ENCODE measurements at places on chromosomes 13 and 19.

- no peak for DNase-seq
Measured at GRCh38 chr19:29485293-29485692, 40.5 kb upstream of the VSTM2B start.

DNA sequence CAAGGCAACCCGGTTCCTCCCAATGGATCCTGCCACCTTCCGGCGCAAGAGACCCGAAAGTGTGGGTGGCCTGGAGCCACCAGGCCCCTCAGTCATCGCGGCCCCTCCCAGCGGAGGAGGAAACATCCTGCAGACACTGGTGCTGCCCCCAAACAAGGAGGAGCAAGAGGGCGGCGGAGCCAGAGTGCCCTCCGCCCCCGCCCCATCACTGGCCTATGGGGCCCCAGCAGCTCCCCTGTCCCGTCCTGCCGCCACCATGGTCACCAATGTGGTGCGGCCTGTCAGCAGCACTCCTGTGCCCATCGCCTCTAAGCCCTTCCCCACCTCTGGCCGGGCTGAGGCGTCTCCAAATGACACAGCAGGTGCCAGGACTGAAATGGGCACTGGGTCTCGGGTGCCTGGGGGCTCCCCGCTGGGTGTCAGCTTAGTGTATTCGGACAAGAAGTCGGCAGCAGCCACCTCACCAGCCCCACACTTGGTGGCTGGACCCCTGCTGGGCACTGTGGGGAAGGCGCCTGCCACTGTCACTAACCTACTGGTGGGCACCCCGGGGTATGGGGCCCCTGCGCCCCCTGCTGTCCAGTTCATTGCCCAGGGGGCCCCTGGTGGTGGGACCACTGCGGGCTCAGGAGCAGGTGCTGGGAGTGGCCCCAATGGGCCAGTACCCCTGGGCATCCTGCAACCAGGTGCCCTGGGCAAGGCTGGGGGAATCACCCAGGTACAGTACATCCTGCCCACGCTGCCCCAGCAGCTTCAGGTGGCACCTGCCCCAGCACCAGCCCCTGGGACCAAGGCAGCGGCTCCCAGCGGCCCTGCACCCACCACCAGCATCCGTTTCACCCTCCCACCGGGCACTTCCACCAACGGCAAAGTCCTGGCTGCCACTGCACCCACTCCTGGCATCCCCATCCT is 11.2 kb upstream of the PRR19 start:
- DNase-seq, result peak; percentile 88

DNA sequence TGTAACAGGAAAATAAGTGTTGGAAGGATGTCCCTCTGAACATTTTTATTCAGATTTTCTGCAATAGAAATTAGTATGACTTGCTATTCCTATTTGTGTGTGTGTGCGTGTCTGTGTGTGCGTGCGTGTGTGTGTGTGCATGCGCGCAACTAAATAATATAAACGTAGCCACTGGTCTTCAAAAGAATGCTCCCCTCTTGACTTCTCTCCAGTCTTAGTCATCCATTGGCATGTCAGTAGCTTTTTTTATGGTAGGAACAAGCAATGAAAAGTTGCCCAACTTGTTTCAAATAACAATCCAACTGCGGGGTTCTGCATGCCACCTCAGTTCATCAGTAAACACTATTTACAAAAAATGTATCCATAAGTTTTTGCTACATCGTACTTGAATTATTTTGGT is 249.6 kb downstream of the GPC6 start:
- DNase-seq, result no peak

- DNase-seq, result peak; percentile 46
Measured at GRCh38 chr13:112775791-112776279, 86.0 kb downstream of the ATP11A start.

DNA sequence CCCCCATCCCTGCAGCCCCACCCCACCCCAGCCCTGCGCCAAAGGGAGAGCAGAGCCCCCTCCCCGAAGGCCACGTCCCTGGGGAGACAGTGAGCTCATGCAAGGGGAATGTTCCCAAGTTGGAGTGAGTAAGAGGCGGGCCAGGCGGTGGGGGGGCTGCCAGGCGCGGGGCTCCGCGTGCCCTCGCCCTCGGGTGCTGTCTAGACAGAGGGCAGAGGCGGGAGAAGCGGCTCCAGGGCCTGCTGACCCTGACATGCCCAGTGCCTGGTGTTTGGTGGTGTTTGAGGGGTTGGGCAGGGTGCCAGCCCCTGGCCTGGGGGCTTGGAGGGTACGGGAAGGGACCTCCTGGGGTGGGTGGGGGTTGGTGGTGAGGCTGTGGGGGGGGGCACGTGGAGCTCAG is 1.0 kb downstream of the FSTL3 start:
- DNase-seq, result peak; percentile 67

- peak; percentile 40 for DNase-seq
Measured at GRCh38 chr13:100646030-100646673, 28.4 kb downstream of the TMTC4 start.

DNA sequence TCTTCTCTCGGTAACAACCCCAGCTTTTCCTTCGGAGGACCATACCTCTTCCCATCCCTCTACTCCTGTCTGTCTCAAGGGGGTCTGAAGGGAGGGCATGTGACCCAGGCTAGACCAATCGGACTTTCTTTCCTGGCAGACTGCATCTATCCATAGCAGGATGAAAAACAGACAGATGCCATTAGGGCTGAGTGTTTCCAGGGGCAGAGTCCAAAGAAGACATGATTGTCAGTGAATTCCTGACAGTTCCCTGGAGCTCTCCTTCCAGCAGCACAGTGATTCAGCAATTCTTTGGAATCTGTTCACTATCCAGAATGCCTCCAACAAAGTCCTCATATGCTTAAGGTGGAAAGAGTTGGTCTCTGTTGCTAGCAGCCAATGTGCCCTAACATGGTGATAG is 189.8 kb downstream of the KCTD12 start:
- peak; percentile 4 for DNase-seq

DNA sequence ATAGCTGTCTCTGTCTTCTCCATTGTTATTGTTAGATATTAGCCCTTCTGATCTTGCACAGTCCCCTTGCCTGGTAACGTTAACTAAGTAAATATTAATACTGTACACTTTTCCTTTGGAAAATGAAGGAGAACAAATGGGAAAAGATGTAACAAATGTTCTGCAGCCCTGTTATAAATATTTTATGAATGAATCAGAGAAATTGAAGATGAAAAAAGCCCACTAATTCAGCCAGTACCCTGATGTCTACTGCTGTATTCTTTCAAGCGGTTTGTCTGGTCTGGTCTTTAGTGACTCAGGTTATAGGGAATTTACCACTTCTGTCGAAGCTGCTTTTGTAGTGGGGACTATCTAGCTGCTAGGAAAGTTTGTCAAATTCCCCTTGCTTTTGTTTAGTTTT is 121.0 kb downstream of the COG6 start:
- DNase-seq, result no peak

DNA sequence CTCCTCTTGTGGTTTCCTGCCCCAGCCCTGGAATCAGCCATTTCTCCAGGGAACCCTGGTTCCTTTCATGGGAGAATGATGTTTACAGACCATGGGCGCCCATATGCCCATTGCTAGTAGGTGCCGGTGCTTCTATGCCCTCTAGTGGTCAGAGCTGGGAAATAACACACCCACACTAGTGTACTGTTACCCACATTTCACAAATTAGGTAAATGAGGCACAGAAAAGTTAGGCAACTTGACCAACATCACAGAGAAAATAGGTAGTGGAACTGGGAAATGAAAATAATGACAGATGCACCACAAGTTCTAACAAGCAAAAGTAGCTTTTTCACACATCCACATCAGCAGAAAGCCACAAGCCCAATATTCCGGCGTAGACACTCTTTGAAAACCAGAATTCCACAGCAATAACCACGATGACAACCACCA is 1.3 kb upstream of the CEACAM3 start:
- peak; percentile 35 for DNase-seq

DNA sequence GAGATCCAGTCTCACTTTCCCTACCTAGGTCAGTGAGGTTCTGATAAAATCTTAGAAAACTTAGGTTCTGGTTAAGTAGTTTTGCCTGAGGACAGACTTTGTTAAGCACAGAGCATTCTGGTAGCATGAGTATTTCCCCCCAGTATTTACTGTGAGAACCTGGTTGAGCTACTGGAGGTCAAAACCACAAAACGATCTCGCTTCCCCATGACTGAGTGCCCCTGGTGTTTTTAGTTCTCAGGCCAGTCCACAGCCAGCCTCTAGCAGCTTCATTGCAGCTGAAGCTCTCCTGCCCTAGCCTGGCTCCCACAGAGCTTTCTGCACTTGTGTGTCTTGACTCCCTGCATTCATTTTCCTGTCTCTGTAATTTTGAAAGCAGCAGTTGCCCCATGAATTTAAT is 1138.2 kb downstream of the UQCRFS1 start:
- DNase-seq, result no peak

DNA sequence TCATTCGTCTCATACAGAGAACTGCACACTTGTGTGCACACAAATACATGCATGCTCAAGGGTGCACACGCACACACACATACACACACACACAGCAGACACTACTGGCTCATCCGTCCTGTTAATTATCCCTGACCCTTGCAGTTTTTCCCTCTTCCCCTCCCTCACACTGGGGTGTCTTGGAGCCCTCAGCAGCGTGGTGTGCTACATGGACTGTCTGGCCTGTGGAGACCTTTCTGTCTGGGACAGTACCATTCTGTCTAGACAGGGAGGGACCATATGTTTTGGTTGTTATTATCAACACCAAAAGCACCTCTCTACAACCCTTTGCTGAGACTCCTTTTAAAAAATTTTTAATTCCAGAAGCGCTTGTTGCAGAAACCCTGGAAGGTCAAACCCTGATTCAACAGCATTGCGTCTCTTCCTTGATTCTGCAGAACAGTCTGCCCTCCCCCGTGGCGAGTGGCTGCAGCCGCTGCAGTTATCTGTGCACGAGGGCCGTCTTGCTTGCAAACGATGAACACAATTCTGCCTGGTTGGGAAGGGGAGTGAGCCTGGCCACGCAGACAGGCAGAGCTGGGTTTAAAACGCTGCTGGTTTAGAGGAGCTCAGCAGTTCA is 374.0 kb downstream of the IRS2 start:
- peak; percentile 76 for DNase-seq

- DNase-seq, result peak; percentile 95
Measured at GRCh38 chr19:38851622-38852230, 1.9 kb upstream of the HNRNPL start.

DNA sequence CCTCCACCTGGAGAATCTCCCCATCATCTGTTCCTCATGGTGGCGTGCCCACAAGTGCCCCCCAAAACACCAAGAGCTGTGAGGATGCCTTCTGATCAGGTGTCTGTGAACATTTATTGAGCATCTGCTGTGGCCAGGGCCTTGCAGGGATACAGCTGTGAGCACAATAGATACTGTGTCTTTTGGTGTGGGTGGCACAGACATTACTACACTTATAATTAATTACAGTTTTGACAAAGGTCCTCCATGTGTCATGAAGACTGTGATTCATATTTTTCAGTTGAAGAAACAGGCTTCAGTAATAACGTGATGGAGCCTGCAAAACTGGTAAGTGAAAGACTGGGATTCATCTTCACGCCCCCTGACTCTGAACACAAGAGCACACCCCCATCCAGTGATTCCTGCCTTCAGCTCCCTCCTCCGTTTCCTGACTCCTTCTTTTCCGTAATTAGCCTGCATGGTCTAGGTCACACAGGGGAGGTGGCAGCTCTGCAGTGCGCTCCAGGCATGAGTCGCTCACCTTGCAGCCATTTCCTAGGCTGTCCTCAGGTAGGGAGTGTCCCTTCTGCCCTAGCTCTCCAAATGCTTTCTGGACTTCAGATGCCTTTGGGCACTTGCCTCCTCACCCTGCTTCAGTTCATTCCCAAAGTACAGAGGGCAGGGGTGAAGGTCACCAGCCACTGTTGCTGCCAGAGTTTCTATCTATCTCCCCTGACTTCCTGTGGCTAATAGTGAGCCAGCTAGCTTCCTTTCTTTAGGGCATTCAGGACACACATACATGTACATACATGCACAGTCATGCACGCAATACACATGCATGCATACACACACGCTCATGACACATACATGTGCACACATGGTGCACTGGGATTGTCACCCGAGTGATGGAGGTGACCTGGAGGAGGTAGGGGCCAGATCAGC is 66.5 kb downstream of the SIAH3 start:
- DNase-seq, result no peak

GRCh38 chr19:19278315-19278714 is 5.2 kb upstream of the TM6SF2 start:
- peak; percentile 18 for DNase-seq

DNA sequence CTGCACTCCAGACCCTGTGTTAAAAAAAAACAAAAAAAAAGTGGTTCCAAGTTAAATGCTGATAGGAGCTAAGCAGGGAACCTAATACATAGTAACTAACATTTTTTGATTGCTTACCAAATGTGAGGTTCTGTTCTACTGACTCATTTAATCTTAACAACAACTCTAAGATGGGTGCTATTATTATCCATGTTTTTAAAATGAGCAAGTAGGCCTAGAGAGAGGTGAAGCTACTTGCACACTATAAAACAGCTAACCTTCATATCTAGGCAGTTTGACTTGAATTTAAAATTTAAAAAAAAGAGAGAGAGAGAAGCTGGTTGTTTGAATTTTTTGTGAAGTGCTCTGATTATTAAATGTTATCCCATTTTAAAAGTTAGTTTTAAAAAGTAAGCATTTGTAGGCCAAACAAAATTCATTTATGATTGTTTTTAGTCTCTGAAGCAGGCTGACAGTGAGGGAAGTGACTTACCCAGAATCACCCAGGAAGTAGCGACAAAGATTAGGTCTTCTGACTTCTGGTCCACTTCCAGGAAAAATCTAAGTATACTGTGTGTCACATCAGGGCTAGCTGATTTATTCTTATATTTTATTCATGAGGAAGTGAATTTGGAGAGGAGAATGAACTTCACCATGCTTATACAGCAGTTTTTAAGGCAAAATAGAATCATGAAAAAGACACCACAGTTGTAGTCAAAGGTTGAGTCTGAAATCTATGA is 2.4 kb downstream of the SIGLECL1 start:
- DNase-seq, result no peak

GRCh38 chr19:18144906-18145305 is 8.1 kb upstream of the PIK3R2 start:
- DNase-seq, result no peak

GRCh38 chr13:77105051-77105450 is 78.1 kb upstream of the FBXL3 start:
- DNase-seq, result no peak

- no peak for DNase-seq
Measured at GRCh38 chr13:94632226-94632980, 30.7 kb downstream of the GPR180 start.

DNA sequence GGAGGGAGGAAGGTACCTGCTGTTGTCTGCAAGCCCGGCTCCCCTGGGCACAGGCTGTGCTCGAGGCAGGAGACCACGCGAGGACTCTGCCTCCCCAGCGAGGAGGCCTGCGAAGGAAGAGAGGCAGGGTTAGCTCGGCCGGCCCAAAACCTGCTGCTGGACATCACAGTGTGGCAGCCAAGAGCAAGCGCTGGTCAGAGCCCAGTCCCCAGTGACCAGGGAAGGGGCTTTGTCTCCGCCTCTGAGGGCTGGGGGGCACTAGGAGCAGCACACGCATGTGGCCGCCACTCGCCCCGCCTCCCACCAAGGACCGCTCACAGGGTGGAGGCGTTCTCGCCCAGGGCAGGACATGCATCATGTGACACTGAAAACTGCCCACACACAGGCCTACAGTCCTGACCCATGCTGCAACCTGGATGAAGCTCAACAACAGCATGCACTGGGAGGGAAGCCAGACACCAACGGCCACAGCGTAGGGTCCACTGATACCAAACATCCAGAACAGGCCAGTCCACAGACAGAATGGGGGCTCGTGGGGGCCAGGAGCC is 8.5 kb downstream of the MIER2 start:
- no peak for DNase-seq
